ENCODE measurements at places on chromosomes 12 and 14.

DNA sequence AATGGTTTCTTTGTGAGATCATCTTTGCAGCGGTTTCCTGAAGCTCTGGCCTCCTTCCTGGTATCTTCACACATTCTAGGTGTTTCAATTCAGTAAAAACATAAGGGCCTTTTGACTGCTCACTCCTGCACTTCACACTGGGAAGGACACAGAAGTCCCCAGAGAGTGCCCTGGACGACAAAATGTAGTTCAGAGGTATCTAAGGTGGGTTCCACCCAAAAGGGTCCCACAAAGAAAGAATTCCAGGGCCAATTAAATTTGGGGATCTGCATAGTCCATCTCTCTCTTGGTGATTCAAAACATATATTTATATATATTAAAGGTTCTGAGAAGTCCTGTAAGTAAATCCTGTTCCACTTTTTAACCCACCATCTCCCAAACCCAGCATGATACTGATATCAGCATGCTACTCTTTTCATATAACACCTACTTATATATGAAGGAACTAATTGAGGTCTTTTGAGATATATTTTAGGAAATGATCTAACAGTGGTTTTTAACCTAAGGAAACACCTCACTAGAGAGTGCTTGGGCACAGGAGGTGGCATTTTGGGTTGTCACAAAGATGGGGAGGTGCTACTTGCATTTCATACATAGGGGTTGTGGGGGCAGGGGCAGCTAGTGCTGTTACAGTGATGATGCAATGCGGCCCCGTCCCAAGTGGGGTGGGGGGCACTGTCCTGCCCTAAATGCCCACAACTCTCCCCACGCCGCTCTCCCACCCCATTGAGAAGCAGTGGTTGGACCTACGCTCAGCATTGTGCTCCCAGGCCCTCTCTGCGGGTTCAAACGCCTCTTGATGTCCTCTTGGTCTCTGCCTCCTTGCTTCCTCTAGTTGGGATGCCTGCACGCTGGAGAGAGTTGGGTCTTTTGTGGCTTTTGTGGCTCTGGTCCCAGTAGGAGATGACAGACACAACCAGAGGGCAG lies 109.4 kb downstream of the ARF6 start:
- no peak for DNase-seq

GRCh38 chr12:16880864-16881285 lies 274.9 kb upstream of the LMO3 start:
- no peak for DNase-seq

- DNase-seq, result no peak
Measured at GRCh38 chr12:63302269-63302940, 151.4 kb upstream of the AVPR1A start.

DNA sequence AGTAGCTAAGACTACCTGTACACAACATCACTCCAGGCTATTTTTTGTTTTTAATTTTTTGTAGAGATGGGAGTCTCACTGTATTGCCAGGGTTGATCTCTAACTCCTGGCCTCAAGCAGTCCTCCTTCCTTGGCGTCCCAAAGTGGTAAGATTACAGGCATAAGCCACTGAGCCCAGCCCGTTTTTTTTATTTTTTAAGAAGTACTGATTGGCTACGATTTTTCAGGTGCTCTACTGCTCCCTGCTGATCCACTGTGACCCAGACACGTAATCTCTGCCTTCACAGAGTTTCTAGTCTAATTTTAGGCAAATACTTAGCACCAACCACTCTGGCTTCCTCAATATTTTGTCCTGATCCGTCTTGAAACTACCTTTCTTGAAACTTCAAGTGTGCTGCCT lies 4.3 kb upstream of the STRN3 start:
- DNase-seq, result no peak

- DNase-seq, result no peak
Measured at GRCh38 chr12:75690296-75690955, 179.0 kb upstream of the KRR1 start.

DNA sequence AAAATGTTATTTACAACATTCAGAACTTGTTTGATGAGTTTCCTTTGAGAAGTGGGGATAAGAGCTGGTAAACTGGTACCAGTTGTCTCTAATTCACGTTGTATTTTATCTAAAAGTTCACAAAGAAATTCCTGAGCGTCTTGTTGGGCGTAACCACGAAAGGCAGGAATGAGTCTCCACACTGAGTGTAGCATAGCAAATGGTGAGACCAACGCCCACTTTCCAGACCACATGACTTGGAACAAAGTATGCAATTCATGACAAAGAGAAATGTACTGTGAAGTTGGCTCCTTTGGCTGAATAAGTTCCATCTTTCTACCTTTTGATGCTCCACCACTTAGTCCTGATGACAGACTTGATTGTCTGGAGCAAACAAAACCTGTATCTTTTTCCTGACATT lies 18.4 kb downstream of the USP44 start:
- no peak for DNase-seq

DNA sequence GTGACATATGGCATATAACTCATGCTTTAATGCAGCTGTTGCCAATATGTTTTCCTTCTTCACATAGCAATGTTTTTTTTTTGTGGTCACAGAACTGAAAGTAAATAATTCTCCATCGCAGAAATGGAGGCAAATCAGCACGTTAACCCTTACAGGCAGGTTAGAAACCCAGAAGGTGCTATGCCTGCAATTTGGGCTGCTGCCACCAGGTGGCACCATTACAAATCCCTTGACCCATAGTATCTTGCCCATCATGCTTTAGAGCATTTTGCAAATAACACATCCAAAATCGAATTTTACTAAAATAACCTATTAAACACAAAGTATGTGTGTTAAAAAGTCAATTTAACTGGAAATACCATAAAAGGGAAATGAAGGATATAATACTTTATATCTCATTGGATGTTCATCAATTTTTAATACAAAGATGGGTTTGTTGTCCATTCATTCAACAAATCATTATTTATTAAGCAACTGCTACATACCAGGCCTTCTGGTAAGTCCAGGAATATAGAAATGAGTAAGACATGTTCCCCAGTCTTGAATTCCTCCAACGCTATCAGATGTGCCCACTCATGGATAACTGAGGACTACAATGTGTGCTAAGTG lies 340.1 kb downstream of the GLT1D1 start:
- no peak for DNase-seq

GRCh38 chr14:86714153-86714552 lies 1184.2 kb downstream of the FLRT2 start:
- DNase-seq, result no peak

DNA sequence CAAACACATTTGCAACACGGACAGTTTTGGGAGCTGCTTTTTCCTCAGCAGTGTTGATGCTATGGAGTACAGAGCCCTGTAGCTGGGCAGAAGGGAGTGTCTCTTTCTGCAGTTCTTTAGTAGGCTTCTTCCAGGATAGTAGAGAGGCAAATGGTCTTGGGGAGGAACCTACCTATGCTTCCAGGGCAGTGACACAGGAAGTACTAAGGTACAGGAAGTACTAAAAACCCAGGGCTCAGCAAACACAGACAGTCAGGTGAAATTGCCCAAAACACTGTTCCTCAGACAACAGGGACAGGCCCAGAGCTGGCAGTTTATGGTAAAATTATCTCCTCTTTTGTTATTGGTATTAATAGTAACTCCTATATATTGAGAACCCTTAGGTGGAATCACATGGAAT lies 217.6 kb downstream of the TTC8 start:
- no peak for DNase-seq

Measured in aorta (tissue), 5 donors.